Kidney epithelial cell (primary cell): ENCODE measurements at places on chromosomes 12 and 14. TPM values are rescaled to one million over a fixed set of nuclear protein-coding genes. Genes with fewer than 3 reads are reported as not detected.

DNA sequence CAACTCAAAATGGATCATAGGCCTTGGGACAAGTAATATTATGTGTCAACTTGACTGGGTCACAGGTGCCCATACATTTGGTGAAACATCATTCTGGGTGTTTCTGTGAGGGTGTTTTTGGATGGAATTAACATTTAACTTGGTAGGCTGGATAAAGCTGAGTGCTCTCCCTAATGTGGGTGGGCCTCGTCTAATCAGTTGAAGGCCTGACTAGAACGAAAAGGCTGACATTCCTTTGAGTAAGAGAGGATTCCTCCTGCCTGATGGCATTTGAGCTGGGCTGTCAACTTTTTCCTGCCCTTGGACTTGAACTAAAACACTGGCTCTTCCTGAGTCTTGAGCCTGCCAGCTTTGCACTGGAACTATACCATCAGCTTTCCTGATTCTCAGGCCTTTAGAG, 93.4 kb upstream of the ESRRB start:
- DNase-seq = no peak

- DNase-seq = no peak
Observed at GRCh38 chr12:92261692-92262091, 116.0 kb upstream of the BTG1 start.

DNA sequence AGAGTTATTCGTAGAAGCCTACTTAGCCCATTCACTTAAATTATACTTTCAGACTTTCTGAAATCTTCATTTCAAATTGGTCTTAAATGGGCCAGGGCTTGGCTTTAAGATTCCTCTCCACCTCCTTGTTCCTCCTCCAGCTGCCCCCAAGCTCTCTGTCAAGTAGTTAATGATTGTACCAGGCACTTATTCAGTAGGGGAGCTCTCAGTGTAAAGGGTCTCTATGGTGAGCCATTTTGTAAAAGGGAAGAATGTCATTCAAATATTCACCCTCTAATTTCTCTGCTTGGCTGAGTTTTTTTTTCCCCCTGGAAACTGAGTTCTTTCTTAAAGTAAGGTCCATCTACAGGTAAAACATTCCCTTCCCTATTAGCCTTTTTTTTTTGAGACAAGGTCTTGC, 96.6 kb downstream of the SUDS3 start:
- DNase-seq = no peak

DNA sequence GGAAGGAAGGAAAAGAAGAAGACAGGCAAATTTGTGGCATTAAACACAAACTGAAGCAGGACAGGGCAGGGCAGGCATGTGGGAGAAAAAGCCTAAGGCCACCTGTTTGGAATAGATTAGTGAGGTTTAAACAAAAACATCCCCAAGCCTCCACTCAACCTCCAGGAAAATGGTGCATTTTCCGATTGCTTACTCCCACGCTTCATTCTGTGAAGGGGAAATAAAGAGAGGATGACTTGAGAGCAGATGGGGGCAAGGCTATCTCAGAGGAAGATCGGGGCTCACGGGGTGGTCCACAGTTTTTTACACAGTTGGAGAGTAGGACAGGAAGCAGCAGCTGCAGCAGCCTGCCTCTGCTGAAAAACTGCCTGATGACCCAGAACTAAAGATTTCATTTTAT, 250.9 kb downstream of the DUSP6 start:
- DNase-seq = no peak

- DNase-seq = no peak
Observed at GRCh38 chr12:97912943-97913342, 450.3 kb downstream of the RMST start.

DNA sequence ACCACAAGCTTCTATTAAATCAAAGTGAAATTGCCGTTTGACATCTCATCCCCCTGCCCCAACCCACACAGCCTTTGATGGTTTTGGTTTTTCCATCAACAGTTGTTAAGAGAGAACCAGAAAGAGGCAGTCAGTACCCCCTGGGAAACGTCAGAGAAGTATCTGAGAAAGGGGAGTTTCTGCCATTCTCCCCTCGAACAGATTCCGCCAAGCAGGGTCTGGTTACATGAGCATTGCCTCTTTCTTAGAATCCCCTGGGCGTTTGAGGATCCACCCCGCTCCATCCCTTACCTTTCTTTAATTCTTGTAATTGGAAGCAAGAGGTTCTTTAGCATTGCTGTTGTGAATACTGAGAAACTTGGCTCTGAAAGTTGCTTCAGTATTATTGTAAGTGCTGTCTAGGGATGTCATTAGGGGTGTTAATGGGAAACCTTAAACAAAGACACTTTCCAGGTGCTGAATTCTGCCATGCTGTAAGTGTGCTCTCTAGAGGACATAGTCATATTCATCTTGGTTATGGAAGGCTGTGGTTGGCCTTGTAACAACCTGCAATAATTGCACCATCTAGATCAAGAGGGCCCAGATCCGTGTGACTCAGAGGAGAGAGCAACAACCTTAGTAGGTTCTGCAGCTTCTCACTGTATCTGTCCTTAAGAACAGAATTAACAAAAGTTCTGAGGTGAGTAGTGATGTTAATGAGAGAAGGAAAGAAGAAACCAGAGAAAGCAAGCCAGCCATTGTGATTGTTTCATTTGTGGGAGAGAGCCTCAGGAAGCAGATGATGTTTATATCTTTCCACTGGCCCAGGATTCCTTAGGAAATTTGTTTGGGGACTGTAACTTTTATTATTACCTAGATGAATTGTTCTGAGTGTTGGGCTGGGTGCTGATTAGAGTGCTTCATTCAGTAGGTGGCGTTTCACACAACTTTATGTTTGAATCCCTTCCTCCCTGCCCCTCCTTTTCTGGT, 9.0 kb downstream of the TMBIM6 start:
- peak; percentile 45 for DNase-seq

- DNase-seq = no peak
Observed at GRCh38 chr12:115740586-115741155, 536.8 kb downstream of the MED13L start.

- no peak for DNase-seq
Observed at GRCh38 chr14:65330416-65330815, 82.1 kb upstream of the FUT8 start.

- no peak for DNase-seq
Observed at GRCh38 chr14:102096569-102097188, 9.8 kb upstream of the HSP90AA1 start.

DNA sequence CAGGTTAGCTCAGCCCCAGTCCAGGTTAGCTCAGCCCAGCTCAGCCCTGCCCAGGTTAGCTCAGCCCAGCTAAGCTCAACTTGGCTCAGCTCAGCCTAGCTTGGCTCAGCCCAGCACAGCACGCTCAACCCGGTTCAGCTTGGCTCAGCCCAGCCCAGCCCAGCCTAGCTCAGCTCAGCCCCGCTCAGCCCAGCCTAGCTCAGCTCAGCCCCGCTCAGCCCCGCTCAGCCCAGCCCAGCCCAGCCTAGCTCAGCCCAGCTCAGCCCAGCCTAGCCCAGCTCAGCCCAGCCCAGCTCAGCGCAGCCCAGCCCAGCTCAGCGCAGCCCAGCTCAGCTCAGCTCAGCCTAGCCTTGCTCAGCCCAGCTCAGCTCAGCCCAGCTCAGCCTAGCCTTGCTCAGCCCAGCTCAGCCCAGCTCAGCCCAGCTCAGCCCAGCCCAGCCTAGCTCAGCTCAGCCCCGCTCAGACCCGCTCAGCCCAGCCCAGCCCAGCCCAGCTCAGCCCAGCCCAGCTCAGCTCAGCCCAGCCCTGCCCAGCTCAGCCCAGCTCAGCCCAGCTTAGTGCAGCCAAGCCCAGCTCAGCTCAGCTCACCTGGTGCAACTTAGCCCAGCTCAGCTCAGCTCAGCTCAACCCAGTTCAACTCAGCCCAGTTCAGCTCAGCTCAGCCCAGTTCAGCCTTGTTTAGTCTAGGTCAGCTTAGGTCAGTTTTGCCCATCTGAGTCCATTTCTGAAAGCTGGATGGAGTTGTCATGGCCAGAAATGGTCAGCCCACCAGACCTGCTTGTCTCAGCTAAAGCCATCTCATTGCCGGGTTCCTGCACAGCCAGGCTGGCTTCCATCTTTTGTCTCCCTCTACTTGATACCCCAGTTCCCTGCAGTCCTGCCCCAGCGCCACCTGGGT, 333.6 kb downstream of the TMEM121 start:
- DNase-seq = no peak

DNA sequence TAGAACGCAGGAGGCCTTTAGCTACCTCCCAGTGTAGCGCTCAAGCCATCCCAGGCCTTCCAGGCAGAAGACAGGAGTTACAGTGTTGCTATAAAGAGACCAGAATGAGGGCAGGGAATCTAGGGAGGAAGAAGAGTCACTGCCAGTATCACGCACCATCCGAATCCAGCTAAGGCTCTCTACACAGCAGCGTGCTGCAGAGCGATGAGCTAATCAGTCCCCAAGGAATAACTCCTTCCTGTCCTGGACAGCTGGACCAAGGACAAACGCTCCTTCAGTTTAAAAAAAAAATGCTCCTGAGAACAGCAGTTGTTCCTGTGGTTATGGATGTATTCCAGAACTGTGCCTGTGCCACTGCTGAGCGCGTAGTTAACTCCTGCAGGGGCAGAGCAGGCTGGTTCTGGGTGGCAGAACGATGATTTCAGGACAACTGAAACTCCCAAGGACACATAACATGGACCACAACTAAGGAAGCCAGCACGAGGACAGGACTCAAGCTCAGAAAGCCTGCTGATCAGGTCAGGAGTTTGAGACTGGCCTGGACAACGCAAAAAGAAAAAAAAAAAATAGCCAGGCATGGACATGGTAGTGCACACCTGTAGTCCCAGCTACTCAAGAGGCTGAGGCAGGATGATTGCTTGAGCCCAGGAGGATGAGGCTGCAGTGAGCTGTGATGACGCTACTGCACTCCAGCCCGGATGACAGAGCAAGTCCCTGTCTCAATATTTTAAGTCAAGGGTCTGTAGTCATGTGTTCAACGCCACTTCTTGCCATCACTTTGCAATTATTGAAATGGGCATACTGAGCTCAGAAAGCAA, 2.6 kb downstream of the IFFO1 start:
- no peak for DNase-seq

GRCh38 chr12:42968426-42968825, 378.9 kb upstream of the PRICKLE1 start:
- no peak for DNase-seq

GRCh38 chr12:115598871-115599811, 678.4 kb downstream of the MED13L start:
- no peak for DNase-seq

GRCh38 chr12:34105392-34105933, 83.2 kb downstream of the ALG10 start:
- DNase-seq = no peak

DNA sequence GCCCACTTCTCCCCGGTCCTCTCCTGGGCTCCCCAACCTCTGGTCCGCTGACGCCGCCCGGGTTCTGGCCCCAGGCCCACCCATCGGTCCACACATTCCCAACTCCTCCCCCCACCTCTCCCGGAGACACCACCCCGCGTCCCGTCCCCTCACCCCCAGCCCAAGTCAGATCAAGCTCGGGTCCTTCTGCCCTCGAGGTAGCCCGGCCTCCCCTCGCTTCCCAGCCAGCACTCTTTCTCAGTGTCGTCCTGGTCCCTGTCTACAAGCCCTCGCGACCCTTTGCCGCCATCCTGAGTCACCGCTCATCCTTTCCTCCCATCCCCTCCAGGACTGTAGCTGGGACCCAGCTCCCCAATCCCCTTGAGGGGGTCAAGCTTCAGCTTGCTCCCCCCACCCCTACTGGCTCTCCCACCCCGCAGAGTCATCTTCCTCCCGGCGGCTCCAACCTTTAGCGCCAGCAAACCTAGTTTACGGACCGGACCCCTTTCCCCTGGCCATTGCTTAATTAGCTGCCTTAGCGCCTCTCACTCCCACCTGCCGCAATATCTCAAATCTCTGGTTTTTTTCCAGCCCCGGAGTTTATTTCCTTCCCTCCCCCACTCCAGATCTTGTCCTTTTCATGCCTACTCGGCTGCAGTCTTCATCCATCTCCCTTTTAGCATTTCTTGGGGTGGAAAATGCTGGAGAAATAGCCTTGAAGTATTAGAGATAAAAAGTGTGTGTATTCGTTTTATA, 1.1 kb downstream of the PPP4R4 start:
- DNase-seq = no peak

GRCh38 chr12:48069241-48069640, 36.6 kb downstream of the SENP1 start:
- no peak for DNase-seq

DNA sequence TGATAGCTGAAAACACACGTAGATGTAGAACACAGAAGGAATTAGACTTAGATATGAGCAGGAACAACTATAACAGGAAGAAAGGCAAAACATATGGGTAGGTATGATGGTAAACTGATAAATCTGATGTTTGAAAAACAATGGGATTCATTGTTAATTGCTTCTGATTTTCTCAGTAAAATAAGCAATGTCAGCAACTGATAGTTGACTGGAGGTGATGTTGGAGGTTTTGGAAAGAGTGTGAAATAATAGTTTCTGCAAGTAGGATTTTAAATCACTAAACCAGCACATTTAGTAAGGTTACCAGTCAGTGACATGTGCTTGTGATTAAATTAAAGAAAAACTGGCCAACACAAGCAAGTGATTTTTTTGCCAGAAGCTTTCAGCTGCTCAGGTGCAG, 123.0 kb upstream of the CPNE8 start:
- no peak for DNase-seq

DNA sequence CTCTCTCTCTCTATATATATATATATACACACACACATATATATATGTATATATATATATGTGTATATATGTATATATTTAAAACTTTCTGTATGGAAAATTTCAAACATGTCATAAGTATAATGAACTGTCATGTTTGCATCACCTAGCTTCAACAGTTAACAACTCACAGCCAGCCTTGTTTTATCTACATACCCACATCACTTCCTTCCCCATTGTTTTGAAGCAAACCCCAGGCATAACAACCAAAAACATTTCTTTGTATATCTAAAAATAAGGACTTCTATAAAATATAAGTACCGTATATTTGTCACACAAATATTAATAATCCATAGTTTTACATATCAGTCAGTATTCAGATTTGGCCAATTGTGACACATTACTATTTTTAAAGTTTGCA, 57.4 kb downstream of the PAPOLA start:
- DNase-seq = no peak

The KRT79 gene
- total RNA-seq = not detected in 2 replicates

The TMEM179 gene
- total RNA-seq = not detected in 2 replicates

The C12orf60 gene
- 4.7 and 4.9 TPM in 2 replicates for total RNA-seq

The ANO4 gene
- total RNA-seq = 0.13 and 0.21 TPM in 2 replicates

The IAPP gene
- not detected in 2 replicates for total RNA-seq

The E2F7 gene
- total RNA-seq = 34.2 and 53.3 TPM in 2 replicates
